ENCODE measurements at places on chromosomes 6 and 20.

GRCh38 chr20:38776363-38776762 is 28.1 kb downstream of the ACTR5 start:
- no peak for DNase-seq

DNA sequence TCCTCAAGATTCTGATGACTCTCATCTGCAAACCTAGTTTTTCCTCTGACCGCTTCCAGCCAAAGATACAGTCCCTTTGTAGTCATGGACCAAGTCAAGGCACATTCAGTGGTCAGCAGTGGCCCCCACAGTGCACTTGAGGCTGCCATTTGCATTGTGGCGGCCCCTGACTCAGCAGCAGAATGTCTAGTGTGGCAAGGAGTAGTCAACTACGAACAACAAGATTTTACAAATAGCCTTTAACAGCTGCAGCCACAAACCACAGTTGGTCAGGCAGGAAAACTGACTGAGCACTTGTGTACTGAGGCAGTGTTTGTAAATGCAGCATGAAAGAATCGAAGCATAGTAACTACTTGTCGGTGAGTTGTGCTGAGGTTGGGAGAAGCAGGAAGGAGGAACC is 49.6 kb downstream of the SLC2A12 start:
- no peak for DNase-seq

DNA sequence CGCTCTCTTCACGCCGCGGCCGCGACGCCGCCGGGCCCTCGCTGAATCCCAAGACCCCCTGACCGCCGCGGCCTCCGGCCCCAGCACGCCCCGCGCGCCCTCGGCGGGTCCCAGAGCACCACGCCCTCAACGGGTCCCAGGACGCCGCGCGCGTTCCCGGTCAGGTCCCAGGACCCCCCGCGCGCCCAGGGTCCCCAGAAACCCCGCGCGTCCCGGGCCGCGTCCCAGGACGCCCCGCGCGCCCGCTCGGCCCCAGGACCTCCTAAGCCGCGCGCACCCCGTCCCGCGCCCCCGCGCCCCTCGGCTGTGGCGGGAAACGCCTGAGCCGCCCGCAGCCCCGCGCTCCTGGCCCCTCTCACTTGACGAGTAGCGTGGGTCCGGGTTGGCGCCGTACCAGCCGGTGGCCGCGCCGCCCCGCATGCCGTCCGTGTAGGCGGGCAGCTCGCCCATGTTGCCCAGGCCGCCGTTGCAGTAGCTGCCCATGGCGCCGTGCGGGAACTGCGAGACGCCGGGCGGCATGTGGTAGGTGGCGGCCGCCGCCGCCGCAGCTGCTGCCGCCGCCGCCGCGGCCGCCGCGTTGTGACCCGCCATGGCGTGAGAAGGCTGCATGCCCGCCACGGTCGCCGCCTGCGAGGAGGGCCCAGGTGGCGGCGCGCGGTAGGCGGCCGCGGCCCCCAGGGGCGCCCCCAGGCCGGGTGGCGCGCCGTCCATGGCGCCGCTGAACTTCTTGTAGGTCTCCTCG is 556 bp downstream of the NKX2-4 start:
- no peak for DNase-seq

- DNase-seq = no peak
These were observed 24.6 kb downstream of the HBS1L start for GRCh38 chr6:135030056-135030473.

- no peak for DNase-seq
These were observed 293.1 kb downstream of the SOX4 start for GRCh38 chr6:21886542-21887151.

DNA sequence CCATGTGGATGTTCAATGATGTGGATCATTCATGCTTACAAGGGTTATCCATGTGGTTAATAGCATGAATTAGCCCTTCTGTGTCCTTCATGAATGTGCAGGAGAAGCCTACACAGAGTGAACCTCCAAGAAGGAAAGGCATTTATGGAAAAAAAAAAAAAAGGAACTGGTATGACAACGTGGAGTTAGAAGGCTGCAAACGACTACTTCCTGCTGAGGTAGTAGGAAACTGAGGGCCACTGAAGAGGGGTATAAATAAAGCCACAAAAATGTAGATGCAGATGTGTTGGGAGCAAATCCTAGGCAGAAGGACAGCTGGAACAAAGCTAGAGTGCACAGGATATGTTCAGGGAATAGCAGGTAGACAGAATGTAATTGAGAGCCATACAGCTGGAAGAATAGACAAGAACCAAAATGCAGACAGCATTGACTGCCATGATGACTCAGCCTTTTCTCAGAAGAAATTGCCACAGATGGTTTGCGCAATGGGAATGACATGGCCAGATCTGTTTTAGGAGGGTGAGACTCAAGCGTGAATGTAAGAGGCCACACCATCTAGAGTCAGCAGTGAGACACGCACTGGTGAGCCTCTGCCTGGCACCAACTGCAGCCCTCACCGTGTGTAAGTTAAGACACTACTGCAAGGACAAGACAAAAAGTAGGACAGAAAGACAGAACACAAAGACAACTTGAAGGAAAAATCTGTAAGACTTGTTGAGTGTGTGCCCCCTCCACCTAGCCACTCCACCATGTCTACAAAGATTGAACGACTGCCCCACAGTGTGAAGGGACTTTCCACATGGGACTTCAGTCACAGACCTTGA is 79.8 kb downstream of the KIF13A start:
- no peak for DNase-seq

GRCh38 chr6:18101271-18101670 is 21.2 kb downstream of the NHLRC1 start:
- DNase-seq = no peak

GRCh38 chr6:27140999-27141528 is 106.4 kb upstream of the PRSS16 start:
- no peak for DNase-seq

GRCh38 chr6:15841937-15842726 is 179.3 kb upstream of the DTNBP1 start:
- no peak for DNase-seq

GRCh38 chr6:142303176-142303533 is 1.3 kb downstream of the ADGRG6 start:
- no peak for DNase-seq

DNA sequence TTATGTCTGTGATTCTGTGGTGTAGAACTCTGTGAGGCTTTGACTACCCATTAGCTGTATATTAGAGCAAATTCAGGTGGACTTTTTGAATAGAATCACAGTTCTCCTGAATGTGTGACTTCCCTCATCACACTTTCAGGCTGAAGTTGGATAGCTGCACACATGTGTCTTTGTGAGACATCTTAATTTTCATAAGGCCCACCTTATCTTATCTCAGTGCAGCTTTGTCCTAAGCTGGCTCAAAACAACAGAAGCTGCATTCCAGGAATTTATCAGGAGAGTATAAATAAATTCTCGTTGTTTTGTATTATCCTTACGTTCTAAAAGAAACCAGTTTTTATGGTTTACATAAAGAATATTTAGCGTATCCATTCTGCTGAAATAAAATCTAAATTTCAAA is 26.2 kb upstream of the SLC35D3 start:
- DNase-seq = no peak

GRCh38 chr6:149164199-149164750 is 153.2 kb upstream of the TAB2 start:
- DNase-seq = no peak

- no peak for DNase-seq
These were observed 113.4 kb downstream of the SCP2D1 start for GRCh38 chr20:18926965-18927364.

GRCh38 chr6:144264270-144265060 is 20.7 kb upstream of the UTRN start:
- DNase-seq = no peak

- no peak for DNase-seq
These were observed 420.9 kb downstream of the CDKAL1 start for GRCh38 chr6:20955131-20955530.

DNA sequence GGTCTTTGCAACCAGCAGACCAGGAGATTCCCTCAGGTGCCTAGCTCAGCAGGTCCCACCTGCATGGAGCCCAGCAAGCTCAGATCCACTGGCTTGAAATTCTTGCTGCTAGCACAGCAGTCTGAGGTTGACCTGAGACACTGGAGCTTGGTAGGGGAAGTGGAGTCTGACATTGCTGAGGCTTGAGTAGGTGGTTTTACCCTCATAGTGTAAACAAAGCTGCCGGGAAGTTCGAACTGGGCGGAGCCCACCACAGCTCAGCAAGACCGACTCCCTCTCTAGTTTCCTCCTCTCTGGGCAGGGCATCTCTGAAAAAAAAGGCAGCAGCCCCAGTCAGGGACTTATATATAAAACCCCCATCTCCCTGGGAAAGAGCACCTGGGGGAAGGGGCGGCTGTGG is 34.3 kb downstream of the PRSS35 start:
- DNase-seq = no peak

DNA sequence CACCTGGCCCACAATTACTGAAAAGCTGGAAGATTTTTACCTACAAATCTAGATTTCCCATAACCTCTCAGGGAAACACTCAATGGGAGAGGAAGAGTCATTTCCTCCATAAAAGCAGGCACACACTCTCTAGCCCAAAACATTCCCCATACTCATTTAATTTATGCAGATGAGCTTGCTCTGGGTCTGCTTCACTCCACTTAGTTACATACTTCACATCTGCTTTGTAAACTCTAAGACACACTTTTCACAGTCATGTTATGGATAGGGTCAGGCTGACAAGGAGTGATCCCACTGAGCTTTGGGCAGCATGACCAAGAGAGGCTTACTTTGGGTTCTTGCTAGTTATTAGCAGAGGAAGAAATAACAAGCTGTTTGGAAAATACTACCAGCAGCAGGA is 27.4 kb downstream of the TRPC4AP start:
- DNase-seq = no peak

DNA sequence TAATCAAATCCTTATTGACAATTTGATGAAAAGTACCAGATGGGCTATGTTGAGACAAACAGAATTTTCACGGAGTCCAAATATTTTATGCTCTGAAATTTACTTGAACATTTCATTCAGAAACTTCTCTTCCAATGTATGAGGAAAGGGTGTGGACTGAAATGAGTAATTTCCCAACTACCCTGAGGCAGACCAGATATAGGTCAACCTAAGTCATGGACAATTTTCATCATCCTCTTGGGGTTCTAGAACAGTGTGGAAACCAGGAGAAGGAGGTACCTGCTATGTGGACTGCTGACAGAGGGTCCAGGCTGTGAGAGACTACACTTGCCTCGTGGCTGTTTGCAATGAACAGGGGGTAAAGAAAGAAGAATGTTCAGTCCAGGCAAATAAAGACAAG is 323.0 kb downstream of the ESR1 start:
- no peak for DNase-seq

GRCh38 chr6:5059036-5059896 is 25.9 kb upstream of the PPP1R3G start:
- DNase-seq = no peak

GRCh38 chr6:160226118-160226591 is 32.5 kb downstream of the SLC22A2 start:
- no peak for DNase-seq

DNA sequence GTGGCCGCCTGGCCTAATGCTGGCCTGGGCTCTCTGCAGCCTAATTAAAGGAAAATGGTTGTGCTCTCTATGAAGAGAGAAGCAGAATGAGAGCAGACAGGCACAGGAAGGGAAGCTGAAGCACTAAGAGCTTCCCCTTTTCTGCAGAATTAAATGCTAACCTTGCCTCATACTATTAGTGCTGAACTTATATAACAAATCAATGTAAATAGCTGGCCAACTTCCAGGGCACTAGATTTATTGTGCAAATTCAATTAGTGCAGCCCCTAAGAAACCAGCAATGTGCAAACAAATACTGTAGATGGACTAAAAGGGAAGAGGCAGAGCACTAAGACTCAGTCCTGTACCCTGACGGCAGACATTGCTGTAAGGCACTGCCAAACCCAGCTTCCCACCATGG is 36.1 kb upstream of the INSM1 start:
- DNase-seq = no peak

DNA sequence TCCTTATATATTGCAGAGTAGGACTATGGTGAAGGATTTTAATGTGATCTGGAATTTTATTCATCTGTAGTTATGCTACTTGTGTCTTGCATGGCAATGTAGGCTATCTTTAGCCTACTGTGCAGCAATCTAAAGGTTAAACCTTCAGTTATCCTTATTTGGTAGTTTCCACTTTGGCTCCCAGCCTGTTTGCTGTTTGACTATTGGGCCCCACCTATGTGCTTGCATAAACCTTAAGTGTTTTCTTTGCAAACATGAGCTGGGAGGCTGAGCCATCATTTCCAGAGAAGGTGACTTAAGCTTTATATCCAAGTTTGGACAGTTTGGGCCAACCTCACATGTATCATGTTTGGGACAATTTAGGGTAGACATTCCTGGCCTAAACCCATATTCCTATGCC is 537.5 kb downstream of the BTBD3 start:
- DNase-seq = no peak

DNA sequence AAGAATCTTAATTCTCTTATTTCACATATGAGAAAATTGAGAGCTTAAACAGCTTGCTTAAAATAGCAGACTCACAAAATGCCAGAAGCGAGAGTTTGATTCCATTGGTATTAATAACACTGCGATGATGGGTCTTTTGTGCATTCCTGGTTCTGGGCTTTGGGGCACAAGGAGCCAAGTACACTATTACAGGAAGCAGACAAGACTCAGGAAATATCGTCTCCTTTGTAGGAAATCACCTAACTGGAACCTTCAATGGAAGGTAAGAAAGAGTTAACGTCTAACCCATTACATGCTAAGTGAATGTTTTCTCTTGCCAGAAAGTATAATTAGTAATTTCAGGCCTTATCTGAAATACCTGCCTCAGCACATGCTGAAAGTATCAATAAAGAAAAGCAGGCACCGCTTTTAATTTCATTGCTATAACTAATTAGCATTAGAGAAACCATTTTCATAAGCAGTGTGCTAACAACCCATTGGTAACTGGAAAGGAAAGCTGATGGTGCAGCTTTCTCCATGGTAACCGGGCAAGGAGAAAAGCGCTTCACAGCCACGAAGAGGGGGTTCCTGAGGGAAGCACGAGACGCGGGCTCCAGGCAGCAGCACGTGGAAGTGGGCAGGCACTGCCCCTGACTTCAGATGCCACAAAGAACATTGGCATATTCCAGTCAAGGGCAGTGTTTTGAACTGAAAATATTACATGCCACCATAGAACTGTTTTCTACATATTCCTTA is 206.7 kb upstream of the AGPAT4 start:
- DNase-seq = no peak

- DNase-seq = no peak
These were observed 137.3 kb downstream of the HFE start for GRCh38 chr6:26224547-26224912.

GRCh38 chr6:156773935-156774852 is 3.0 kb upstream of the ARID1B start:
- no peak for DNase-seq
